Activated CD4-positive, alpha-beta T cell treated with anti-CD3 and anti-CD28 coated beads, Interleukin-2, amount 50 U/mL, for 48 hours (primary cell): ENCODE measurements at places on chromosomes 16 and 17.

- DNase-seq, result no peak
Observed at GRCh38 chr17:2904135-2904534, 107.9 kb downstream of the RAP1GAP2 start.

DNA sequence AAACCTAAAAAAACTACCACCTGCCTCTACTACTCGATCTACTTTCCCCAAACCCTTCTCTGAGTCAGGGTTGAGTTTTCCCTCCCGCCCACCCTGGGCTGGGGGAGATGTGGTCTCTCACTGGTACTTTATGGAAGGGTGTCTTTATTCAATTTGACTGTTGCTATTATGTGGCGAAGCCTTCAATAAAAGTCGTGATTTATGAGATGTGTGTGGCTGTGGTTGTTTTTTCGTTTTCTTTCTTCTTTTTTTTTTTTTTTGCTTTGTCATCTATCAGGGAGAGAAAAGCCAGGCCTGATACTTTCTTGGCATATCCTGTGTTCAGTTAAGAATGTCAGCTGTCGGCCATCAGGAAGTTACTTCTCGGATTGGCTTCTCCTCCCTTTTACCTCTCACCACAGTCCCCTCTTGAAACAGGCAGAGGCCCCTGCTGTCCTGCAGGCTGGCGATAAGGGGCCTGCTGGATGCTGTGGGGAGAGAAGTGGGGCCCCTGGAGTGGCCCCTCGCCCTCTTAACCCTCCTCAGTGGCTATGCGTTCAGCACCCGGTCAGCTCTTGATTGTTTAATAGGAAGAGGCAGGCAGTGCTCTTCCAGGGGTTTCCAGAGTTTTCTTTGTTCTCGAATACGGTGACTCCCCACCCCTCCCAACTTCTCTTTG, 123.0 kb downstream of the MSI2 start:
- DNase-seq, result peak; percentile 15

- no peak for DNase-seq
Observed at GRCh38 chr16:26169473-26169872, 477.7 kb downstream of the HS3ST4 start.

GRCh38 chr16:88463411-88463810, 10.3 kb downstream of the ZFPM1 start:
- DNase-seq, result no peak

- DNase-seq, result no peak
Observed at GRCh38 chr17:8670421-8670820, 39.9 kb upstream of the MYH10 start.

DNA sequence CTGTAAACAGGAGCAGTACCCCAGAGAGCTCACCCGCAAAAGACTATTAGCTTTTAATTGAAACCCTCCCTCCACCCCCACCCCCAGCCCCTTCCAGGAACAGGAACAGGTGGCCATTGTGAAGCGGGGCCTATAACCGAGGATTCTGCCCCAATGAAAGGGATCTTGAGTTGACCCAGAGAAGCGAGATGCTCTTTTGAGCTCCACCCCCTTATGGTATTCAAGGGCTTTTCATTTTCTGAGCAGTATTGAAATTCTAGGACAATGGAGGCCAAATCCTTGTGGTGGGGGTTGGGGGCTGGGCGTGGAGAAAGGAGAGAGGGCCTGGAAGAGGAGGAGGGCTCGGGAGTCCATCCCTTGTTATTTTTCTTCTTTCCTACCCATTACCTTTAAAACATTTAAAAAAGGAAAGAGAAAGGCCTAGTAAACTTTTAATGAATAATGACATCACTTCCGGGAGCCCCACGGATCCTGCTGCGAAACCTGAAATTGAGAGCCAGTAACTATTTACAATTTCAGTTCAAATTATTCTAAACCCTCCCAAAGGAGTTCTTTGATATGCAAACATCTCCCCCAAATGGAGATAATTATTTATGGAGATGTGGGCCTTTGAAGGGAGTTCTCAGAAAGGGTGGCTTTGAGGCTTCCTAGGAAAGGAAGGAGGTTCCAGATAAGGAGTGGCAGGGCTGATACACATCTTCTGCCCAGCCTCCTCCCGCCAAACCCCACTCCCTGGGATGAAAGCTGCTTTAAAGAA, 30.5 kb downstream of the HS3ST3B1 start:
- DNase-seq, result no peak

DNA sequence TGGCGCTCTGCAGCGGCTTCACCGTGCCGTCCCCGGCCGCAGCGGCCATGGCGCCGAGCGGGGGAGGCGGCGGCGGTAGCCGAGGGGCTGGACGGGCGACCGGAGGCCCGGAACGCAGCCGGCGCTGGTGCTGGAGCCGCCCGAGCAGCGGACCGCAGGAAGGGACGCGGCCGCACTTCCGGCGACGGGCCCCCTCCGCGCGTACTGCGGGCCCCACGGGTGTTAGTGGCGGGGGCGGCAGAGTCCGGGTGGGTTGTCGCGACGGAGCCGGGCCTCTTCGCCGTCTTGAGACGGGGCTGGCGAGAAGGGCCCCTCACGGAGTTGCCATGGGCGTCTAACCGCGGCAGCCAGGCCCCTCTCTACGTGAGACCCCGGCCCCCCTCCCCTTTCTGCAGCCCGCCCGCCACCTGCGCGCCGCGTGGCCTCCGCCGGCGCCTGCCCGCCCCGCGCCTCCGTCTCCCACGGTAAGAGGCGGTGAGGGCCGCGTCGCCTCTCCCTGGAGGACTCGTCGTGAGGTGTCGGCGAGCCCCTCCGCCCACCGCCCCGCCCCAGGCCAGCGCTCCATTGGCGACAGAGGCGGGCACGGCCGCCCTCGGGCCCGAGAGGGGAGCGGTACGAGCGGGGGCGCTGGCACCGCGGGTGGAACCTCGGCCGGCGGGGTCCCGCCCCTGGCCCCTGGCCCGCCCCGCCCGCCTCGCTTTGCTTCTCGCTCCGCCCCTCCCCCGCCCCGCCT, at the start of the genes VPS9D1 and ZNF276:
Gene VPS9D1, minus strand, starts transcription at position 86 of the 733 bp plus-strand sequence. Its CDS starts 37 bp downstream, at position 49.
Gene ZNF276, plus strand, starts transcription at position 725 of the 733 bp plus-strand sequence. CDS start 104 bp downstream, outside the sequence.
- DNase-seq, result peak; percentile 87

- DNase-seq, result no peak
Observed at GRCh38 chr17:13646411-13646810, 44.7 kb upstream of the HS3ST3A1 start.

GRCh38 chr16:82281544-82281943, 111.5 kb upstream of the MPHOSPH6 start:
- DNase-seq, result no peak

- no peak for DNase-seq
Observed at GRCh38 chr17:81999587-81999975, 22.2 kb downstream of the ASPSCR1 start.

DNA sequence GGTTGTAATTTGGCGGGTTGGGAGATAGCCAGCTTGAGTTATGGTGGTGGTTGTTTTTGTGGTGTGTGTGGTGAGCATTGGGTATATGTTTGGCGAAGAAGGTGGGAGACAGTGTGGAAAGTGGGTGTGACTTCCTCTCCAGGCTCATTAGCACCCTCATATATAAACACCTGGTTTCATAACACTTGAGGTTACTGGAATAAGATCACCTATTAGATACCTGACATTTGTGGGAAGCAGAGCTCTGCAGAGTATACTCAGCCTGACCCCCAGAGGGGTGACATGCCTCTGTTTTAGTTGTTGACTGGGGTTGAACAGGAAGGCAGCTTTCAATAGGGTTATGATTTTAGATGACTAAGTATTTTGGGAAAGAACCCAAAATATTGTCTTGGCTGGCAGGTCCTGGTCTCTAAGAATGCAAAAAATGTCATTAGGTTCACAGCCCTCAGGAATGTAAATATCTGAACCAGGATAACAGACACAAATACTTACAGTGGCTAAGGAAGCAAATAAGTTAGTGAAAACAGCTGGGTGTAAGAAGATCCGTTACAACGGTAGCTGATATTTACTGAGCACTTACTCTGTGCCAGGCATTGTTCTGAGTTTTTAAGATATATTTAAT, 18.3 kb upstream of the EFCAB13 start:
- DNase-seq, result no peak

DNA sequence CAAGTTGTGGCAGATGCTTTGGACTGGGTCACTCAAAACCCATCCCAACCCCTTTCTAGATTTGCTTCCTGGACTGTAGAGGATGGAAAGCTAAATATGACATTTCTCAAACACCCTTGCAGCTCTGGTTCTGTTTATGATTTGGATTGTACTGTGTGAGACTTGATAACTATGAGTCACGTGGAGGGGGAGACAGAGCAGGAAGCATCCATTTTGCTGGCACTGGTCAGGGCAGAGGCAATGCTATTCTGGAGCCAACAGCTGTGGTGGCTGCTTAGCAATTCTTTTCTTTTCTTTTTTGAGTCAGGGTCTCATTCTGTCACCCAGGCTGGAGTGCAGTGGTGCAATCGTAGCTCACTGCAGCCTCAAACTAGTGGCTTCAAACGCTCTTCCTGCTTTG, 13.6 kb upstream of the TERF2 start:
- DNase-seq, result no peak

DNA sequence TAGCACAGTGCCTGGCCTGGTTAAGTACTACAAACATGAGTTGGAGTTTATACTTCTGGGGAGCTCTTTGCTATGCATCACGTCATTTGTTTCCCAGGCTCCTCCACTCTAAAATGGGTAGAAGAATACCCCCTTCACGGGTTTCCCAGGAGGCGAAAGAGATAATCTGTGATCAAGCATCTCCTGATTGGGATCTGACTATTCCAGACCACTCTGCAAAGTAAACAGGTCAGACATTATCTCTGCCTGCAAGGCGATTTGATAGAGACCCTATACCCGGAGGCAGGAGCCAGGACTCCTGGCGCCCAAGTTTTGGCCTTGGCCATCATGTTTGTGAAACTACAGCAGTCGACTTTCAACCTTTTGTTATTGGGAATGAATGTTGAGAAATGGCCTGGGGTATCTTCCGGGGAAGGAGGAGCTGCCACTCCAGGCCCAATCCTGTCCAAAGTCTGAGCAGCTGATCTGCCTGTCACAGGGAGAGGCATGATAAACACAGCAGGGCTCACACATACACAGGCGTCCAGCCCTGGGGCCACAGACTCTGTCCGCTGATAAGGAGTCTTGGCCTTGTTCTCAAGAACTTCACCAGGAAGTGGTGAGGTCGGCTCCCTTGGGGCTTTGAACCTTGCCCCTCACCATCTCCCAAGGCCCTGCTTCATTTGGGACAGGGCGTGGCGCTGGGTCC, 199.9 kb downstream of the MAF start:
- no peak for DNase-seq

DNA sequence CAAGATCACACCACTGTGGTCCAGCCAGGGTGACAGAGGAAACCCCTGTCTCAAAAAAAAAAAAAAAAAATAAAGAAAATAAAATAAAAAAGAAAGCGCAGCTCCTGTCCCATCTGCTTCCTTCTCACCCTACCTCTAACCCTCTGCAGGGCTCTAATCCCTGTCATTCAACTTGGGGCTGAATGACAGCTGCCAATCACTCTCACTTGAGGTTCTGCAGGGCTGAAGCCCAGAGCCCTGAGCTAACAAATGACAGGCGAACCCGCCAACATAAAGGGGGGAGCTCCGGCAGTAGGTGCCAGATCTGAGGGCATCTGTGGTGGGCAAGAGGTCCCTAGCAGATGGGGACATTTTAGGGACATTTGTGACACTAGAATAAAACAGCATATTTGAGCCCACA, 44.3 kb downstream of the ENGASE start:
- no peak for DNase-seq

DNA sequence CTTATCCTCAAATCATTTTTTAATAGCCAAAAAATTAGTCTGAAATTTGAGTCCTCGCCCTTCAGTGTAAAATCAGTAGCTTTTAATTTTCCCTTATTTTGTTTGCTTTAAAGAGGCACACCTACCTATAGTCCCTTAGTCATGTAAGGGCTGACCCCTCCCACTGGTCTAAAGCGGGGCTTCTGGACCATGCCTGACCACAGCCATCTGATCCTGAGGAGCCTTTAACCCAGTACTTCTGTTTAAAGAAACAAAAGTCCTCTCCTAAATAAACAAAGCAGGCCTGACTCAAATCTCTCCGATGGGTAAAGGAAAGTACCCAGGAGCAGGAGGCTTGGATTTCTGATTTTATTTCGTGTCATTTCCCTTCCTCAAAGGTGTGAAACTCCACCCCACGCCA, 92.0 kb upstream of the CCL2 start:
- no peak for DNase-seq

GRCh38 chr17:72611172-72611571, 481.3 kb downstream of the SLC39A11 start:
- DNase-seq, result no peak

DNA sequence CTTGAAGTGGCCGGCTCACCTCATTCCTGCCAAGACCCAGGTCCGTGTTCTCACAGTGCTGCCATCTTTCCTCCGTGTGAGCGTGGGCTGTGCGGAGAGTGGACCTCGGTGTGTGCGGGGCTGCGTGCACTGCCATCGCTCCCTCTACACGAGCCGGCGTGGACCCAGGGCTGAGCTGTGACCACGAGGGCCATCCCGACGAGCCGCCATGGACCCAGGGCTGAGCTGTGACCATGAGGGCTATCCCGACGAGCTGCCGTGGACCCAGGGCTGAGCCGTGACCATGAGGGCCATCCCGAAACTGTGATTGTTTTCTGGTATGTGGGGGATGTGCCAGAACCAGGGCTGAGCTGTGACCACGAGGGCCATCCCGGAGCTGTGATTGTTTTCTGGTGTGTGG, 8.9 kb upstream of the MVD start:
- no peak for DNase-seq

GRCh38 chr16:88983165-88983564, 6.2 kb upstream of the CBFA2T3 start:
- no peak for DNase-seq

DNA sequence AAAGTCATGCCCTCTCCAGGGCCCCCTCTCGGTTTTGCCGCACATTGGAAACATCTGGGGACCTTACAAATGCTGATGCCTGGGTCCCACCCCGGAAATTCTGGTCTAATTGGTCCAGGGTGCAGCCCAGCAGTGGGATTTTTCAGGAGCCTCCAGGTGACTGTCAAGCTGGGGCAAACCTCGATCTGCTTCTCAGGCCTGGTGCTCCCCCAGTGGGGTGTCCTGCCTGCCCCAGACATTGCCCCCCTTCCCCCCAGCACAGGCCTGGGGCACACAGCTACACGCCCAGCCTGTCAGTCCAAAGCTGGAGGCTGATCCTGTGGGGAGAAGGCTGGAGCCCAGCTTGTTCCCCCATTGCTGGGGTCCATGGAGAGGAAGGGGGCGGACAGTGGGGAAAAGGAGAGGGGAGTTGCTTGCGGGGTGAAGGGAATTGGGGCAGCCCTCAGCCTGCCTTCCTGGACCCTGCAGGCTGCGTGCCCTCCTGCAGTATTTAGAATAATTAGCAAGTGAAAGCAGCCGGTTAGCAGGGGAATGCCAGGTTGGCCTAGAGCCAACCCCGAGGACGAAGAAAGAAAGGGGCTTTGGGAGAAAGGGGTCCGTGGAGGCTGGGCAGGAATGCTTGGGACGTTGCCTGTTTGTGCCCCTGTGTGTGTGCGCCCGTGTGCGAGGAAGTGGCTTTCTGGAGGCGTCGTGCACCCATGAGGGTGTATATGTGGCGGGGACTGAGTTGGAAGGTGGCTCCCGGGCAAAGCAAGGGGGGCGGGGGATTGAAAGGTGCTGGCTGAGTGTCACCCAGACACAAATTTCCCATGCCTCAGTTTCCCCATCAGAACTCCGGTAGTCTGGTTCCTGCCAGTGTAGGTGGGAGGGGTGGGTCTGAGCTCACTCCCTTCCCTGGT, 5.9 kb downstream of the FOXJ1 start:
- DNase-seq, result no peak

GRCh38 chr17:77366206-77366557, 225.4 kb downstream of the SEC14L1 start:
- no peak for DNase-seq
